CD4-positive, alpha-beta T cell treated with Interleukin-15 for 4 hours (primary cell): ENCODE measurements at places on chromosomes 16 and 17.

DNA sequence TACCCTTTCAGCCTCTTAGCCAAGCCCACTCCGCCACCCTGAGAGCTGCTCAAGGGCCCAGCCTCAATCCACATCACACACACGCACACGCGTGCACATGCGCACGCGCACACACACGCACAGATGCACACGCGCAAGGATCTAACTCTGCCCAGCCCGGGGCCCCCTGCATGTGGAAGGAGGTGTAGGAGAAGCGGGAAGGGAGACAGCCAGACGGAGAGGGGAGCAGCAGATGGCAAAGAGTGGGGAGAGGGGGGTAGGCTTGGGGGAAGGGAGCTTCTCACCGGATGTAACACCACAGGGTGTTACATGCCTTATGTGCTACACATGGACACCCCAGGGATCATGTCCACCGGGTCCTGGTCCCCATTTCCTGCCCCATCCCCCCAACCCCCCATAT is 15.3 kb downstream of the DLG4 start:
- DNase-seq: no peak

GRCh38 chr17:21339011-21339410 is 37.1 kb upstream of the KCNJ12 start:
- DNase-seq: no peak

DNA sequence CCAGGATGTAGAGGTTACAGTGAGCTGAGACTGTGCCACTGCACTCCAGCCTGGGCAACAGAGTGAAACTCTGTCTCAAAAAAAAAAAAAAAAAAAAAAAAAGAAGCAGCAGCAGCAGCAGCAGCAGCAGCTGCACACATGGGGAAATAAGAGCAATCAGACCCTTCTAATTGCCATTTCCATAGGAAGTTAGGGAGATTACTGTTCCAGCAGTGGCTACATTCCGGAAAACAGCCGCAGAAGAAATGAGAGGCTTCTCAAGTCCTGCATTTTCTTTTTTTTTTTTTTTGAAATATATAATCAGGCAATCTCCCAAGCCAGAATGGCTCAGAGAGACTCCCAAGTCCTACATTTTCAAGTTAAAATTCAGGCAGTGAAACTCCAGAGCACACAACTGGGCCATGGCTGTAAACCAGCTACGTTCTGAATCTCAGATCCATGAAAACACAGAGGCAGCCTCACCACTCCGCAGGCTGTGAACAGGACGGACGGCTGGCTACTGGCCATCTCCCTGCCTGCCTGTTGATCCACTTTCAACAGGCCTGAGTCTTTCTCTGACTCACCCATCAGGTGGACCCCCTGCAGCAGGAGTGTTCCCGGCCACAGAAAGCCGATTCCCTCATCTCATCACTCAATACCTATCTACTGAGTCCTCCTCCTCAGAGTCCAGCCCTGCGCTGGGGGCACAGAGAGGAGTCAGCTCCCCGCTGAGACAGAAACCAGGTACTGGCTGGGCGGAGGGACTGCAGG is 15.0 kb downstream of the TRPV1 start:
- no peak for DNase-seq

DNA sequence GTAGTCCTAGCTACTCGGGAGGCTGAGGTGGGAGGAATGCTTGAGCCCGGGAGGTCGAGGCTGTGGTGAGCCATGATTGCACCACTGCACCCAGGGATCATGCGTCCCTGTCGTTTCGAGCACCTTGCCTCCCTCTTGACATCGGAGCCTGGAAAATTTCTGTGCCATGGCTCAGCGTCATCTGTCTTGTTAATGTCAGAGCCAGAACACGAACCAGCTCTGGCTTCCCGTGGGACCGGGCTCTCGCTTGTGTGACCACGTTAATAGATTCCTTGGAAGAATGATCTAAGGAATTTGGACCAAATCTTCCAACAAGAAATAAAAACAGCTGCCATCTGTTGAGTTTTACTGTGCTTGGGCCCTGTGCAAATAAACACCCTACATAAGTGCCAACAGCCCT is 117.7 kb downstream of the ABCC1 start:
- no peak for DNase-seq

DNA sequence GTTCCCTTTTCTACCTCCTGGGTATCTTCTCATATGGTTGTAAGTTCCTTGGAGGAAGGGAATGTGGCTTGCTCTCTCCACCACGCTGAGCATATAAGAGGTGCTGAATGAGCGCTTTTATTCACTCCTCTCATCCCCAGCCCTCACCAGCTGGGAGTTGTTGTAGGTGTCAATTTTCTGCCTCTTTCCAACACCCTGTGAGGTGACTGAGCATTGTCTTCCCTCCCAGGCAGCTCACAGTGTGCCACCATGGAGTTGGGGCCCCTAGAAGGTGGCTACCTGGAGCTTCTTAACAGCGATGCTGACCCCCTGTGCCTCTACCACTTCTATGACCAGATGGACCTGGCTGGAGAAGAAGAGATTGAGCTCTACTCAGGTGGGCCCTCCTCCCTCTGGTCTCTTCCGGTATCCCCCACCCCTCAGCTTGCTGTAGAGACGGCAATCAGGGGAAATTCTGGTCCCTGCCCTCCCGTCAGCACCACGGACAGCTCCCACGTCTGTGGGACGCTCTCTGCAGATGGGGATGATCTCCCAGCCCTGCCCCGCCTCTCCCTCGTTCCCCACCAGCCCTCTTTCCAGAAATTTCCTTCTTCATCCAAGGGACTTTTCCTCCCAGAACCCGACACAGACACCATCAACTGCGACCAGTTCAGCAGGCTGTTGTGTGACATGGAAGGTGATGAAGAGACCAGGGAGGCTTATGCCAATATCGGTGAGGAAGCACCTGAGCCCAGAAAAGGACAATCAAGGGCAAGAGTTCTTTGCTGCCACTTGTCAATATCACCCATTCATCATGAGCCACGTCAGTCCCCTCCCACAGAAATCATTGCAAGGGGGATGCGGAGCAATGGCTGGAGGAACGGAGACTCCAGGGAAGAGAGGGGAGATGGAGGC is 18.3 kb downstream of the CIITA start:
- no peak for DNase-seq

- no peak for DNase-seq
Observed at GRCh38 chr17:78939615-78940014, 14.4 kb upstream of the TIMP2 start.

DNA sequence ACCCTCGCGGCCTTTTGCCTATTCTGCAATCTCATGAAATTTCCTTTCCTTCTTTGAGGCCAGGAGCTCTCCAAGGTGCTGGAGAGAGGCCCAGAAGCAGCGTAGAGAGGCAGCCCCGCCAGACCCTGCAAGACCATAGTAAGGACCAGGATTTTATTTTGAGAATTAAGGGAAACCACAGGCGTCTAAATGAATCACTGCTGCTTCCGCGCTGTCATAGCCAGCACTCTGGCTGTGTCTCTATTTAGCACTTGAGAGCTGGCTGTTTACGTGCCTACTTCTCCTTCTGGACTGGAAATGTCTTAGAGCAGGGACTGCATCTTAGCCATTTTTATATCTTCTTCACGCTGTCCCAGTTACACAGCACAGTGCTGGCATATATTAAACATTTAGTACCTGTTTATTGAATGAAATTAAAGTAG is 37.6 kb upstream of the PIRT start:
- no peak for DNase-seq

GRCh38 chr17:15432807-15433611 is 34.4 kb downstream of the CDRT4 start:
- DNase-seq: no peak

DNA sequence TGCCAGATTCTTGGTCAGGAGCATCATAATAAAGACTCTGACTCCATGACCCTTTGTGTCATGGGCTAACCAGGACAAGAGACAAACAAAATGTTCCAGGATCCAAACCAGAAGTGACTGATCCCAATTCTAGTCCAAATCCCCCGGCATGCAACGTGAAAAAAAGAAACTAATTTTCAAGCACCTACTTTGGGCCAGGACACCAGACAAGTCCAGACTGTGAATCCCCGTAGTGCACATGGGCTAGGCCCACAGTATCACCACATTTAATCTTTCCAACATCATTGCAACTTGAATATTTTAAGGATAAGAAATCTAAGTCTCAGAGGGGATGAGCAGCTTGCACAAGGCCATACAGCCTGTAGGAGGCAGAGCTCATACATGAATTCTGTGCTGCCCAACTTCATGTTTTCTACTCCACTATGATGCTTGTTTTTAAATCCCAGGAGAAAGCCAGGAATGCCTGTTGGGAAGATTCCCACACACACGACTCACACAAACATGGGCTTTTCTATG is 365.7 kb downstream of the NPIPA8 start:
- no peak for DNase-seq

DNA sequence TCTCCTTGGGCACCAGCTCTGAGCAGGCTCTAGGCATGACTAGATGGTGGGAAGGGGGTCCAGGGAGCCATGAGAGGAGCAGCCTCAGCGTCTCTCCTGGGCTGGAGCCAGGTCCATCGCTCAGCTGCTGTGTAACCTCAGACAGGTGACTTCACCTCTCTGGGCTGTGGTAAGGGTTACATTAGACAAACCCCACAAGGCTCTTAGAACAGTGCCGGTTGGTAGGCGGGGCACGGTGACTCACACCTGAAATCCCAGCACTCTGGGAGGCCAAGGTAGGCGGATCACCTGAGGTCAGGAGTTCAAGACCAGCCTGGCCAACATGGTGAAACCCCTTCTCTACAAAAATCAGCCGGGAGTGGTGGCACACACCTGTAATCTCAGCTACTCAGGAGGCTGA is 18.1 kb upstream of the NPTX1 start:
- no peak for DNase-seq

DNA sequence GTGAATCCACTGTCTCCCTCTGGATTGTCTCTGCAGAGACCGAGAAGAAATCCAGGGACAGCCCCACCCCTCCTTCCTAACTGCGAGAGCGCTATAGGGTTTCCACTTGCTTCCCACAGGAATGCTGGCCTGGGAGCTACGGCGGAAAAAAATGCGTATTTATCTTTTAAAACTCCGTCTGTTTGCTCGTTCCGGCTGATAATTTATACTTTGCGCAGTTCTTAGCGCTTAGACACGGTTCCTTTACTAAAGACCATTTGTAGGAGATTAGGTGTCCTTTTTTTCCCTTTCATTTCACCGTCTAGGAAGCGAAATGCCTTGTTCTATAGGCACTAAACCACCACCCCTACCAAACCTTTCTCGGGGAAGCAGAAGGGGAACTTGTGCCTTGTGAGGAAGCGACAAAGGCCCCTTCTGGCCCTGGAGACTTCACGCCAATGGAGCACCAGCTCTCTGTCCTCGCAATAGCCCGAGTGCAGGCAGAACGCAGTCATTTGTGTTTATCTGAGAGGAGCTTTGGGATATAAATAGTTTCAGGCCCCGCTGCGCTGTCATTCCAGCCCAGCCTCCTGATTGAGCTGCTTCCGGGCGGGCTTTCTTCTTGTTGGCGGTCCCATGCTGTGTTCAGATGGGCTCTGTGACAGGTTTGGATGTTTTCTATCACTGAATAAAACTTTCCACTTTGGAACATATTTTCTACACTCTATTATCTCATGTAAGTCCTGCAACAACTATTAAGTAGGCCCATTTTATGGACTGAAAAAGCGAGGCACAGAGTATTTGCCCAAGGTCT is 791 bp upstream of the SUPT4H1 start:
- no peak for DNase-seq

- no peak for DNase-seq
Observed at GRCh38 chr17:44983563-44983962, 15.5 kb upstream of the C1QL1 start.

GRCh38 chr17:44004077-44004760 is at the start of gene NAGS:
Gene NAGS, plus strand, starts transcription at chr17:44004622. Its CDS starts 42 bp downstream, at chr17:44004664.
- DNase-seq: no peak

DNA sequence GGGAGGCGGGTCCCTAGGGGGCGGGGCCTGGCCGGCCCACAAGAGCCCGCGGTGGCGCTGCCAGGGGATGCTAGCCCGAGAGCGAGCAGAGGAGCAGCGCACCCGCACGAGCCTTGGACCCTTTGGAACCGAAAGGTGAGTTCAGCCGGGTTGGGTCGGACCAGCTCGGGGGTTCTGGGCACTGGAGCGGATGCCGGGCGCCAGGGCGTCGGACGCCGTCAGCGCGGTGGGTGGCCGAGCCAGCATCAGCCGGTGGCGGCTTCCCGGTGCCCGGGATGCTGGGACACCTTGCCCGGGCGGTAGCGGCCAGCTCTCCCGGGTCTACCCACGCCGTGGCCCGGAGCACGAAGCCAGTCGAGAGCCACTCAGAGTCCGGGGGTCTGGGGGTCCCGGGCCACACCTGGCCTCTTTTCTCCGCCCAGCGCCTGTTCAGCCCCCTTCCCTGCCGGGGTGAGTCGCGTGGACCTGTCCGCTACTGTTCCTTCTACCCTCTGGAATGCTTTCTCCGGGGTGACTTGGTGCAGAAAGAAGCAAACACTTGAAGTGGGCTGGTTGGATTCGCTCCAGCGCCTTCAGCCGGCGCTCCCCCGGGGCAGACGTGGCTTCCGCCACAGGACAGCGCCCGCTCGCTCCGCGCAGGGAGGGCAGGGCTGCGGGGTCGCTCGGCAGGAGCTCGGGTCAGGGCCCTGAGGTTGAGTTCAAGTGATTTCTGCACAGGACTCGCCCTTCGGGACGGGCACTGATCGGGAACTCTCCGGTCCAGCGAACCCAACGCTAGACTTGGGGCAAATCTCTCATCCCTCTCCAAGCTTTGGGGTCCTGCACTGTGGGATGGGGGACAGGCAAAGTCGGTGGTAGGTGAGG is at the start of gene SCNN1G:
SCNN1G (plus strand) TSS at position 67 of the 864 bp plus-strand sequence. CDS start 3,527 bp downstream, outside the sequence.
- no peak for DNase-seq

- DNase-seq: no peak
Observed at GRCh38 chr16:27700304-27700995, 150.5 kb downstream of the KATNIP start.
